Smooth muscle cell of bladder (primary cell): ENCODE measurements at places on chromosomes 12 and 14. TPM values are rescaled to one million over a fixed set of nuclear protein-coding genes. Genes with fewer than 3 reads are reported as not detected.

CELA1 gene
- total RNA-seq = not detected in 2 replicates

GUCY2C gene
- total RNA-seq = not detected in 2 replicates

L2HGDH gene
- 2.7 and 3.9 TPM in 2 replicates for total RNA-seq

COX8C gene
- not detected in 2 replicates for total RNA-seq

ASB2 gene
- total RNA-seq = 0.28 and 0.55 TPM in 2 replicates

HOXC5 gene
- not detected in 2 replicates for total RNA-seq

RDH12 gene
- total RNA-seq = not detected in 2 replicates

RFX4 gene
- total RNA-seq = not detected in 2 replicates

ST8SIA1 gene
- 0.65 and 0.71 TPM in 2 replicates for total RNA-seq

GPR137C gene
- 0.09 and 0.14 TPM in 2 replicates for total RNA-seq

KRT8 gene
- 6.7 and 13.4 TPM in 2 replicates for total RNA-seq

PIGH gene
- total RNA-seq = 11.1 and 11.9 TPM in 2 replicates

GARIN6 gene
- not detected in 2 replicates for total RNA-seq

TSHR gene
- not detected in 2 replicates for total RNA-seq

GALNT16 gene
- total RNA-seq = 0.85 and 1.4 TPM in 2 replicates

TAS2R10 gene
- total RNA-seq = 0.55 and 0.71 TPM in 2 replicates

ADAMTS20 gene
- total RNA-seq = under 0.01 TPM in 1 of 2 replicates, not detected in the other

TMEM30B gene
- total RNA-seq = 0.14 and 0.28 TPM in 2 replicates

BBS10 gene
- total RNA-seq = 13.9 and 14.6 TPM in 2 replicates

AHSA1 gene
- total RNA-seq = 95.4 and 136 TPM in 2 replicates

ASCL4 gene
- not detected in 2 replicates for total RNA-seq

TEX52 gene
- not detected in 2 replicates for total RNA-seq

ART4 gene
- total RNA-seq = under 0.01 TPM in 2 replicates

CCND2 gene
- 31.9 and 44.0 TPM in 2 replicates for total RNA-seq

MAPK1IP1L gene
- 9.7 and 10.9 TPM in 2 replicates for total RNA-seq

TAS2R42 gene
- not detected in 2 replicates for total RNA-seq

OVCH1 gene
- total RNA-seq = 0.09 and 0.14 TPM in 2 replicates

CPNE6 gene
- total RNA-seq = not detected in 2 replicates

RABGGTA gene
- 16.6 and 20.1 TPM in 2 replicates for total RNA-seq

CRIP1 gene
- 2.0 and 3.3 TPM in 2 replicates for total RNA-seq

VDR gene
- total RNA-seq = 7.8 and 8.1 TPM in 2 replicates
